ENCODE measurements at places on chromosomes 2 and 18. TPM values are rescaled to one million over a fixed set of nuclear protein-coding genes. Genes with fewer than 3 reads are reported as not detected.
A peak's percentile ranks its signal among the peaks of the same experiment; 100 is the strongest.

The CDK15 gene
- total RNA-seq = not detected

The POTEI gene
- 3.2 TPM for total RNA-seq

The TOGARAM2 gene
- 2.0 TPM for total RNA-seq

The VWC2L gene
- total RNA-seq = not detected

The IL37 gene
- not detected for total RNA-seq

The MROH2A gene
- not detected for total RNA-seq

DNA sequence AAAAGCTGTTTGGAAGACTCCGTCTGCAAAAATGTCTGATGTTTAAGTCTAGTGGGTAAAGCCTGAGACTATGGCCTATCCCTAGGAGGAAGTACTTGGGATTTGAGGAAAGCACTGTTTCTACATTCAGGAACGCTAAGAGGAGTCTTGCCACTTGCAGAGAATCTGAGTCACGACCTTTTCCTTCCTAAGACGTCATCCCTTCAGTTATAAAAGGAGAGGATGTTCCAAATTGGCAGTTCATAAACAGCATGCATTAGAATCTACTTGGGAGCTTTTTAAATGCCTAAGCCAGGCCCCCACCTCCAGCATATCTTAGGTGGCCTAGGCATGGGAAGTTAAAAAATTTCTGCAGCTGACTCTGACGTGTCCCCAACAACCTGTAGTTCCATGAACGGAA, 125.9 kb downstream of the TTC32 start:
- no peak for DNase-seq

- DNase-seq = no peak
These were observed 86.6 kb upstream of the RGPD5 start for GRCh38 chr2:109707281-109708147.

GRCh38 chr18:68991286-68991685, 193.4 kb downstream of the CCDC102B start:
- no peak for DNase-seq

DNA sequence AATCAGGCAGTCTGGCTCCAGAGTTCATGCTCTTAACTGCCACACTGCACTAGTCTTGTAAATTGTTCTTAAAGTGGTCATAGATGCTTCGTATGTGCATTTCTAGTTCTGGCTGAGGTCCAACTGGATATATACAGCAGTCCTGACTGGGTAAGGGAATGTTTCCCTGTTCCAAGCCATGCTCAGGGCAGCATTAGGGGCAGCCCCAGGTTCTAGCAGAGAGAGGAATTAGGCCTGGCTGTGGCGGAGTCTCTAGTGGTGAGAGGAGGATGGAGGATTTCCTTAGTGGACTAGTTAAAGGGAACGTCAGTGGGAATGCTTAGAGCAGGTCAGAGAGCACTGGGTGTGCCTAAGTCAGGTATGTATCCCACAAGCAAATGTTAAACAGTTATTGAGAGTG, 28.0 kb downstream of the UBE2E3 start:
- no peak for DNase-seq

DNA sequence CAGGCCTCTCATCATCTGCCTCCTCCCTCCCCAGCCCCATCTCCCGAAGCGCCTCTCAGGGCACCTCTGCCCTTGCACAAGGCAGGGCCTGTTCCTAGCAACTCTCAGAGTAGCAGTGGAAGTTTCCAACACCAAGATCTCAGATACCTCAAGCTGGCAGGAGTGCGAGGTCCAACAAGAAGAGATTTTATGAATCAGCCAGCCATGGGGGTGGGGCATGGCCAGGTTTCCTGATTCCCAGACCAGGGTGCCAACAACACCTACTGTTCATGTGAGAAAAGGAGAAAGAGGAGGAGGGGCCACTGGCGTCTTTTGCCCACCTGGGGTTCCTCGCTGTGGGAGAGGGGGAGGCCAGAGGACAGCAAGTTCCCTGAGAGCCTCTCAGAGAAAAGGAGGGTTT, 6.6 kb upstream of the STEAP3 start:
- no peak for DNase-seq

GRCh38 chr2:219998714-219999227, 371.3 kb downstream of the SLC4A3 start:
- DNase-seq = no peak

DNA sequence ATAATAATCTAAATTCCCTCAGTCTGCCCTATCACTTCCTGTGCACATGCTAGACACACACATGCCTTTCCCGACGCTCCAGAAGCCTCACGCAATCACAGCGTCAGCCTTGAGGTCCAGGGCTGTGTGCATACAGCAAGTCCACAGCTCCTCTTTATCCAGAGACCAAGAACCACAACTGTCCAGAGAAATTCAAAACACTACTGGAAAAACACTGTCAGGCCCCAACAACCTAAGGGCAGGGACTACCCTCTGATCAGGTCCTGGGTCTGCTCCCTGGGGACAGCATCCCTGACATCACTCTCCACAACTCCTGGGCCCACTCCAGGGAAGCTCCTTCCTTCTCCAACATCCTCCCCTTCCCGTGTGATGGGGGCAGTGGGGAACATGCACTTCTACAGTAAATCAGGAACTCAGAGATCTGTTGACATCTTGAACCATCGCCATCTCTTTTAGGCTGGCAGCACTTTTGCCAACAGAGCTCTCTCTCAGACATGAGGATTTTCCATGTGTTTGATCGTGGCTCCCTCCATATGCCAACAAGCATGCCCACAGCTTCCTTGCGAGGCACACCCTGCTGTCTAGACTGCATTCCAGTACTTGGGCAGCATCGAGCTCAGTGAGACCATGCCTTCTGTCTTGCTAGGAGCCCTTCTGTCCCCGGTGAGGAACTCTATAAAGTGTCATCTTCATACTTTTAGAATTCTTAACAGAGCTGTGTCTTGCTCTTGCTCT, 15.4 kb downstream of the TEX51 start:
- peak; percentile 28 for DNase-seq

- DNase-seq = no peak
These were observed 110.4 kb upstream of the PARD3B start for GRCh38 chr2:204434660-204435462.

- DNase-seq = no peak
These were observed 27.6 kb downstream of the BCL11A start for GRCh38 chr2:60525899-60526298.

GRCh38 chr2:237199577-237199976, 113.9 kb downstream of the COPS8 start:
- DNase-seq = no peak

GRCh38 chr18:48788373-48788772, 162.4 kb downstream of the SMAD7 start:
- DNase-seq = no peak

- no peak for DNase-seq
These were observed 889 bp downstream of the ZC3H15 start for GRCh38 chr2:186486651-186487647.

DNA sequence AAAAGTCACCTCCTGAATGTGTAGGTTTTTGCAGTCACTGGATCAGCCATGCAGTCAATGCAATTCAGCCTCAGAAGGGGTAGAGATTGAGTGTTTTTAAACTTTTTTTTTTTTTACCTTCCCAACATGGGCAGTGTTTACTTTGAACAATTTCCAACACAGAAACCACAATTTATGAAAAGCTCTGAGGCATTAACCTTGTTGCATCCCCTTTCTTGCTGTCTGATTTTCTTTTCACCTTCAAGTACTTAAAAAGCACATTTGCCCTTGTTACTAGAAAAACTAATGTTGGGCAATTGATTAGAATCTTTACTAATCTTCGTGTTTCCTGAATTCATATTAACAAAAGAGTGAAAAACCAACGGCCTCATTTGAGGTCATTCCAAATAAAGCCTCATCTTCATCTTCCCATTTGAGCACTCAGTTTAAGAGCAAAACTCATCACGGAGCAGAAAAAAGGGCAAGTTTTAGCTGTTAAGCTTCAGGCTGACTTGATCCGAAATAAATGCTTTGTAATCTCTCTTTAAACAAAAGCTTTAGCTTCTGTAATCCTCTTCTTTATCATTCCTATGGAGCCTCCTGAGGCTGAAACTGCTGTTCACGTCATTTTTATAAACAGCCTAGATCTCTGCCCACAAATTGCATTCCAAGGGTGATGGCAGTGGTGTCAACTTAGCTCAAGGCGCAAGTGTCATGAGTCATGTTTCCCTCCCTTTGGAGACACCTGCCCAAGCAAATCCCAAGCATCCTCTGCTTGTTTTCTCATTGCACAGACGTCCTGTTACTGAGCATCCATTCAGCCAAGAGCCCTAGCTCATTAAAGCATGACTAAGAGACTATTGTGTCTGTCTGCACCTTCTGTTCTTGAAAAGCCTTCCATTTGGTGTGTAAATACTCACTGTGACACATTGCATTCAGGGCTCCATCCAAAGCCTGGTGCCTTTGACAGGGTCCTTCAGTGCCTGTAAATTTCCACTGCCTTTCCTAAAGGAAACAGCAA, 107.7 kb downstream of the HNMT start:
- no peak for DNase-seq

DNA sequence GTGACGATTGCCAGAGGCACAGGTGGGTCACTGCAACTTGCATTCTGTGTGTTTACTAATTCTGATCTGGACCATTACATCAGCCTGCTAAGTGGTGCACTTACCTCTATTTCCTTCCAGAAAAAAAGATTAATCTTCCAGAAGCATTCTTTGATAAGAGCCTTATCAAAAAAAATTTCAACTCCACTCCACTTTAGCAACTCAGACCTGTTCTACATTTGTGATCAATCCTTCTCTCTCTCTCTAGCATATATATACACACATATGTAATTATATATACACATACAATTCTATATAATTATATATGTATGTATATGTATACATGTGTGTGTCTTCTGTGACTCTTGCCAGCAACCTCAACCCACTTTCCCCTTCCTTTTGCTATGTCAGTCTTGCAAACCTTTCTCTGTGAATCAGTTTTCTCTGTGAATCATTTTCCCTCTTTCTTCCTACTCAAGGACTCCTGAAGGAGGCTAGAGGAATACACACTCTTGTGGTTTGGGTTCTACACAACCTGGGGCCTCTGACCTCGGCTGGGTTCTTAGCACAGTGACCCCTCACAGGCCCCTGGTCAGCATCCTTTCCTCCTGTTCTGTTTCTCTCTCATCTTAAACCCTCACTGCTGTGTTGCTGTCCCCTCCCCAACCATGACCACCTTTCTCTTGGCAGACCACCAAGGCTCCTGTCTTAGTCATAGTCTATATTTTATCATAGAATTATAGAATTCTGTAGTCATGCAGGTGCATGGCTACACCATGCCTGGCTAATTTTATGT, 130.4 kb upstream of the PELI1 start:
- no peak for DNase-seq

DNA sequence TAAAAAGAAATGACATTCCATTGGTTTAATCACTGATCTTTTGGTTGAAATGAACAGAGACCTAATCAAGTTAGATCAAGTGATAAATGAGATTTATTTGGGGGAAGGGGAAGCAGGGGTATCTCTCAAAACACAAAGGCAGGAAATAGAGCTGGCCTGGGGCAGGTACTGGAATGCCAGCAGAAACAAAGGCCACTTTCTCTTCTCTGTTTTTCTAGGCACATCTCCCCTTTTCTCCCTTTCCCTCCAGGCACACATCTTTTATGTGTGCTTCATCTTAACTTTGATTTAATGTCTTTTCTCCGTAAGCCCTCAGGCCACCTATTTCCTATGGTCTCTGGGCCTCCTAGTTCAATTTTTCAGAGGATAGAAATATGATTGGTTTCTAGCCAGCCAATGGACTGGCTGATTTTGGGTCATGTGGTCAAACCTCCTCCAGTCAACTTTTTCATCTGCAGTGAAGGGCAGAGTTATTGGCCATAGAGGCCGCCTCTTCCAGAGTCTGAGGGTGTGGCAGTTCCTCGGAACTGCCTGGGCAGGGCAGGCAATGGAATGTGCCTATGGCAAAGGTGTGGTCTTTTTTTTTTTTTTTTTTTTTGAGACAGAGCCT, 58.9 kb upstream of the FAM136A start:
- no peak for DNase-seq

GRCh38 chr2:70385966-70386595, 84.2 kb upstream of the FAM136A start:
- DNase-seq = no peak

GRCh38 chr2:120776649-120777048, 41.0 kb downstream of the GLI2 start:
- DNase-seq = no peak

GRCh38 chr18:74623047-74623816, 25.6 kb downstream of the ZNF407 start:
- no peak for DNase-seq

GRCh38 chr2:26492749-26493515, 15.0 kb upstream of the OTOF start:
- no peak for DNase-seq
